ENCODE measurements at places on chromosomes 16 and 17.

GRCh38 chr16:15773968-15774367 lies 82.9 kb downstream of the MYH11 start:
- no peak for DNase-seq

- no peak for DNase-seq
Observed at GRCh38 chr17:73933871-73934270, 269.6 kb upstream of the RPL38 start.

DNA sequence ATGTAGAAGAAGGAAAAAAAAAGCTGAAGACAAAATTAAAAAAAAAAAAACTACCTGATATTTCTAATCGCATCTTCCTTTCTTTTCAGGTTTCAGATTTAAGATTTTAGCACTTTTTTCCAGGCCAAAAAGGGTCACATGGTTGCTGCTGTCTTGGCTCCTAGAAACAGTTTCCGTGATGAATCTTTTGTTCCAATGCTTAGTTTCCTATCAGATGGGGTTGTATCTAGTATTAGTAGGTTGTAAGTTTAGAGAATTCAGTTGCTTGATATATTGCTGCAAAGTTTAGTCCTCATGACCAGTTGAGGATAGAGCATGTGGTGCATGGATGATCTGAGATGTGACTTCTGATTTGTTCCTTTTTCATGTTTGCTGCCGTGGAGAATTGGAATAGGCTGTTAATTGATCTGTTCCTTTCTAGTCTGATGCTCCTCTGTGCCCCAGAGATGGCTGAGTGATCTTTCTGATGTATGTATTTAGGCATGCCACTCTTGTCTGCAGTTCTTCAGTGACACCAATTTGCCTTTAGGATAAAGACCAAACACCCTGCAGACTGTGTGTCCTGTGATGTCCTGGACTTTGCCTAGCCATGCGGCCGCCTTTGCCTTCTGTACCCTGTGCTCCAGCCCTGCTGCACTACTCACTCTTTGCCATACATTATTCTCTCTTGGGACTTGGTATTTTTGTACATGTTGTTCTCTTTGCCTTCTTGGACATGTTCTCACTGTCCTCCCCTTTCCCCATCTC lies 94.0 kb downstream of the MRTFB start:
- DNase-seq, result no peak

DNA sequence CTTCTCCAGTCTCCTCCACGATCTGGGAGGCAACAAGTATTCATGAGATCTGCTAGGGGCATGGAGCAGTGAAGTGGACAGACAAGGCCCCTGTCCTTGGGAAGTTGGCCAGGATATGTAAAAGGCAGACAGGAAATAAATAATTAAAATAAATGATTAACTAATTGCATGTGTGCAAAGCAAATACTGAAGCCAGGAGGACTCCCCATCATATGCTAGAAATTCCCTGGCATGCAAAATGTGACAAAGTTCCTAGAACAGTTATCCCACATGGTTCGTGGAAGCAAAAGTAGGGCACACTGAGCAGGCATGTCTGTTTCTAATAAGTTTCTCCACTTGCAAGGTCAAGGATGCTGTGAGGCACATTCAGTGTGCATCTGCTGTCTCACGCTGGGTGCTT lies 86.8 kb downstream of the CDYL2 start:
- DNase-seq, result no peak

DNA sequence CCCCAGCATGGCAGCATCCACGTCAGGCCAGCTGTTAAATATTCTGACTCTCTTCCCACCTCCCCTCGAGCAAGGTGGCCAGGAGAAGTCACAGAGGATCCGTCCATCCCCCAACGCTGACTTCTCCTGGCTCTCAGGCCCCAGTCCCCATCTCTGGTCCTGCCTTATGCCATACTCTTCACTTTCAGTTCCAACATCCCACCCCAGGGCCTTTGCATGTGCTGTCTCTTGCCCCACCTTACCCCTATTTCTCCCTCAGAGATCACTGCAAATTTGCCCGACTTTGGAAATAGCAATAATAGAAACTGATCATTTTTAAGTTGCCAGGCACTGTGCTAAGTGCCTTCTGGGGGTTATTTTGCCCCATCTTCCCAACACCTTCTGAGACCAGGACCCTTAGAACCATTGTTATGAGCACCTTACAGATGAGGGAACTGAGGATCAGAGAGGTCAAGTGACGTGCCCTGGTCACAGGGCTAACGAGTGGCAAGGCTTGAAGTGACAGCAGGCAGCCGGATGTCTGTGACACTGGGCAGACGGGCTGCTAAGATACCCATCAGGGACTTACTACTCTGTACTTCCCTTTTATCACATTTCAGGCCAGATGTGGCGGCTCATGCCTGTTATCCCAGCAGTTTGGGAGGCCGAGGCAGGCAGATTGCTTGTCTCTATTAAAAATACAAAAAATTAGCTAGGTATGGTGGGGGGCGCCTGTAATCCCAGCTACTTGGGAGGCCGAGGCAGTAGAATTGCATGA lies 17.7 kb downstream of the HID1 start:
- no peak for DNase-seq

DNA sequence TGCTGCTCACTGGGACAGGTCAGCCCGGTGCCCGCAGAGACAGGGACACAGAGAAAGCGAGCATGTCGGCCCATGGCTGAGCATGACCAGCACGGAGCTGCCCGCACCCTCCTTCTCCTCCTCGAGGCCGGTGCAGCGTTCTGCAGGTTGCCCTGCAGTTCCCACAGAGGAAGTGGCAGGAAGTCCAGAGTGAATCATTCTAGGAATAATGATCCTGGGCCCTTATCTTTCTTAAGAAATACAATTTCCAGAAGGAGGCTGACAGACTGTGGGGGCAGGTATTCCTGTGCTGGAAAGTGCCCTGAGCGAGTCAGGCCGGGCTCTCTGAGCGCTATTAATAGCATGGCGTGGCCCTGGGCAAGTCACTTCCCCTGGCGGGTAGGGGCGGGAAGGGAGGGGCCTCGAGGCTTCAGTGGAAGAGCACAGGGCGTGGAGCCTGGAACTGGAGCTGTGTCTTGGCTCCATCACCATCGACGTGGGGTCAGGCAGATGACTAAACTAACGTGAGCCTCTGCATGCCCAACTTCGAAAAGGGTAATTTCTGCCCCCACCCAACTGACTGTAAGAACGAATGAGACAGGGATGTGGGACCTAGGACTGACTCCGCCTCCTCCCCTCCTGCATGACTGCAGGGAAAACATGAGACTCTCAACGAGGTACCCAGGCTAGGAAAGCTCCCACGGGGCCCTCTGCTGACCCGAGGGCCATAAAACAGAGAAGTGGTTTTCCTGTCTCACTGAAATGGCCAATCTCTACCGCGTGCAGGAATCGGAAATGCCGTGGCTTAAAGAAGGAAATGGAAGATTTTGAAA lies 9.8 kb downstream of the TMEM204 start:
- no peak for DNase-seq

DNA sequence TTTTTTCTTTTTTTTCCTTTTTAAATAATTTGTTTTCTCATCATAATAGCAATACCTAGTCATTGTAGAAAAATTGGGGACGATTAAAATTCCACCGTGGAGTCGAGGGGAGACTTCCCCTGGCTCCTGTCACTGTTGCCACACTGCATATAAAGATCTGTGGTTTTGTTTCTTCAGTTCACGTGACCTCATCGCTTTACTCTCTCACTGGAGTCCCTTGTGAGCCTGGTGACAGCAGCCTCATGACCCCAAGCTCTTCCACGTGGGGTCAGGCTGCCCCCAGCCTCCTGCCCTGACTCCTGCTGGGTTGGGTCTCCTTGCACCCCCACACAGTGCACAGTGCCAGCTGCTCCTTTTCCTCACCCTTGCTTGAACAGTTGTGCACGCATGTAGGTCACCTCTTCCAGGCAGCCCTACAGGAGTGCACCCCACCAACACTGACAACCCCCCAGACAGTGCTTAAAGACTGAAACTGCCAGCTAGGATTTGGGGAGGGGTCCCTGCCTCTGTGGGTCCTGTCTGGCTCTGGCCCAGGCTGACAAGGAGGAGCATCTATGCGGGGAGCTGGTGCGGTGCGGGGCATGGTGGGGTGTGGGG lies 7.3 kb upstream of the METRNL start:
- DNase-seq, result no peak

GRCh38 chr17:36600936-36601302 lies 464 bp upstream of the MRM1 start:
- peak; percentile 54 for DNase-seq

DNA sequence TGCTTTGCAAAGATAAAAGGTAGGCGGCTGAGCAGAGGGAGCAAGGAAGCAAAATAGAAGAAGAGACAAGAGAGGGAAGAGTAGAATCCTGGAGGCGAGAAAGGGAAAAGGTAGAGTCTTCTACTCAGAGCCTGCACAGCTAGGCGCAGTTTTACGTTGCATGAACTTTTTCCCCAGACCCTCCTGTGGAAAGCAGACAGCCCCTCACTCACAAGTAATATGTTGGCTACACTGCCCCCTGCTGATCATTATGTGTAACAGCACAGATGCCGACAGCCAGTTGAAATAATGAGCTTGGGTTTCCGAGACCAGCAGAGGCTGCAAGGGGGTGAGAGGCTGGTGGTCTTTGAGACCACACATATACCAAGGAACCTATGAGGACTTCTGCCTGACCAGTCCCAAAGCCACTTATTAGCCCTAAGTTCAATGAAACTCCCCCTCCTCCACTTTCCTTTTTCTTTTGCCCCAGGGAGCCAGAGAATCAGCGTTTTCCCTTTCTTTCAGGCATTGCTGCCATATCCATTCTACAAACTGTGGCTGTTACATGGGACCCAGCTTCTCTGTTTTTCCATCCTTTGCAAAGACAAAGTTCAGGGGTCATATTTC lies 22.5 kb upstream of the CMTR2 start:
- no peak for DNase-seq

DNA sequence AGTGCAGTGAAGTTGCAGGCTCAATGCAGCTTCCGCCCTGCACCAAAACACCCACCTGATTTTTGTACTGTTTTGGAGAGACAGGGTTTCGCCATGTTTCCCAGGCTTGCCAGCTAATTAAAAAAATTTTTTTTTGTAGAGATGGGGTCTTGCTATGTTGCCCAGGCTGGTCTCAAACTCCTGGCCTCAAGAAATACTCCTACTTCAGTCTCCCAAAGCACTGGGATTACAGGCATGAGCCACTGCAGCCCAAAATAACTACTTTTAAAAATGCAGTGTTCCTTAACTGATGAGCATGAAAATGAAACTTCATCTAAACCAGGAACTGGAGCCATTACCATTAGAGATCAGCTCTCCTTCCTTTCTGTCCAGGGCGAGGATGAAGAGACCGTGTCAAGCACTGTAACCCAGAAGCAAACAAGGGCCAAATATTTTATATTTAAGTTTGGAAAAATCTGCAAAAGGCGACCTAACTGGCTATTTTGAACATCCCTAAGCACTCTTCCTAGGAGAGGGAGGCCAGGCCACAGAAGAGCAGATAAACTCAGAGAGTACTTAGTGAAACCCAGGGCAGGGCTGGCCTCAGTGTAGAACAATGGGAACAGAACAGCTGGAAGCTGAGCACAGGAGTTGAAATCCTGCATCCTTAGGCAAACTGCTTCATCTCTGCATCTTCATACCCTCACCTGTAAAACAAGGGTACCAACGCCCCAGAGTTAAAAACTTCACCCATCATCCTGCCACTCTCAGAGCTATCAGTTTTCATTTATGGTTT lies 24.0 kb downstream of the CREBBP start:
- no peak for DNase-seq

DNA sequence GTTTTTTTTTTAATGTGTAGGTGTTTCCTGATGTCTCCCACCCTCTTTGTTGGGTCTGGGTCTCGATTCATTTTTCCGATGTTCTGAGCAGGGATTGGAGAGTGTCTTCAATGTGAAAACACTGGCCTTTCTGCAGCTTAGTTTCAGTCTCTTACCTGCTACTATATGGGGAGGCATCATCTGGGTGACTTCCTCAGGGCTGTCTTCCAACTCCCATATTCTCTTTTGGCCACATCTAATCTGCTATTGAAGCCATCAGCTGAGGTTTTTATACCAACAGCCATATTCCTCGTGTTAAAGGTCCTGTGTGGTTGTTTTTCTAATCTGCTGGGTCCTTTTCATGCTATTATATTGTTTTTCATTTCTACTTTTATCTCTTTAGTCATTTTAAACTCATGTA lies 13.2 kb upstream of the SSTR5 start:
- DNase-seq, result no peak

DNA sequence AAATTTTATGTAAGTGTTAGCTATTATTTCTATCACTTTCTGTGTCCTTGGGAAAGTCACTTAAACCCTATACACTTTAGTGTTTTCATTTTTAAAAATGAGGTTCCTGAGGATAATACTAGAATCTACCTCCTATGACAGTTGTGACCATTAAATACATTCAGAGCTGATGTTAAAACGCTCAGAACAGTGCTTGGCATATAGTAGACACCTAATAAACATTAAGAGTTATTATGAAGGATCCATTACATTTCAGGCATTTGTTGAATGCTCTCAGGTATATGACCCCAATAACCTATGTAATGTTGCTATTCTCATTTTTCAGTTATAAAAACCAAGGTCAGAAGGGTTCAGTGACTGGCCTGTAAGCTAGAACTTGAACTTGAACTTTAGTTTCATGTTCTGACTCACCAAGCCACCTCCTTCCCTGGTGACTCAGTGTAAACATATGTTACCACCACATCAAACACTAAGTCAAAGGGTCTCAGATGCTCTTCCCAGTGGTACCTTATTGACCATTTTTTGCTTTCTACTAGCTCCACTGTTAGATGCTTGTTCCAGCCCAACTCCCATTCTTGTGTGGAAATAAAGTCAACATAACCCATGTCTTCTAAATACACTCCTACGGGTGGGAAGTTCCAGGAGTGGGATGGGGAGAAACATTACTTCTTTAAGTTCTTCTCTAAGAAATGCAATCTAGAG lies 47.6 kb downstream of the HSD17B2 start:
- DNase-seq, result no peak

GRCh38 chr17:51005768-51006167 lies 114.9 kb downstream of the SPAG9 start:
- DNase-seq, result no peak

- peak; percentile 16 for DNase-seq
Observed at GRCh38 chr16:78503602-78504001, 404.1 kb downstream of the WWOX start.

GRCh38 chr16:86671486-86672178 lies 93.3 kb downstream of the FOXL1 start:
- DNase-seq, result no peak

GRCh38 chr16:47568351-47568750 lies 107.2 kb downstream of the PHKB start:
- no peak for DNase-seq

- DNase-seq, result no peak
Observed at GRCh38 chr16:85333337-85333736, 221.1 kb upstream of the CIBAR2 start.

DNA sequence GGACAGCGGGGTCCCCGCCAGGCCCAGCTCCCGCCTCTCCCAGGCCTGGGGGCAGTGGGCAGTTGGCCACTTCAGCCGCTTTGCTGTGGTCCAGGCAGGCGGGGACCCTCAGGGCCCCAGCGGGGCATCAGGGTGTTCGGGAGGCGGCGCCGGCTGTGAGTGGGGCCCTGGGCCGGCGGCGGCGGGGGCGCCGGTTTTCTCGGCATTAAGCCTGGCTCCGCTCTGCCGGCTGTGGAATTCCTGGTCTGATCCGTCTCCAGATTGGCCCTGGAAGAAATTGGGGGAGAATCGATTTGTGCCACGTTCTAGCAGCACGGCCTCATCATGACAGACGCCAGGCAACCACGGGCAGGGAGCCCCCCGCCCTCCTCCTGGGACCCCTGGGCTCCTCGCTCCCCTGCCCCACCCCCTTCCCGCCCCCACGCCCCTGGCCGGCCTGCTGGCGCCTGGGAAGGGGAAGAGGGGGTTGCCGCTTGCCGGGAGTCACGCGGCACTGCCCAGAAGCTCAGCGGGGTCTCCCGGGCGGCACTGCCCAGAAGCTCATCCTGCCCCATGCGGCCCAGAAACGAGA lies 28.6 kb upstream of the SSTR5 start:
- no peak for DNase-seq

GRCh38 chr17:1490643-1491442 lies 1.6 kb downstream of the MYO1C start:
- no peak for DNase-seq

All from NCI-H524 treated with DMSO at 0.1 percent for 48 hours (cell line).